AG04449 (cell line): ENCODE measurements at places on chromosomes 3 and 15.

- no peak for DNase-seq
Measured at GRCh38 chr15:40420071-40420713, 14.6 kb downstream of the IVD start.

GRCh38 chr15:62223020-62223419 lies 57.9 kb upstream of the C2CD4B start:
- no peak for DNase-seq

GRCh38 chr15:88022716-88023115 lies 233.8 kb downstream of the NTRK3 start:
- DNase-seq: no peak

DNA sequence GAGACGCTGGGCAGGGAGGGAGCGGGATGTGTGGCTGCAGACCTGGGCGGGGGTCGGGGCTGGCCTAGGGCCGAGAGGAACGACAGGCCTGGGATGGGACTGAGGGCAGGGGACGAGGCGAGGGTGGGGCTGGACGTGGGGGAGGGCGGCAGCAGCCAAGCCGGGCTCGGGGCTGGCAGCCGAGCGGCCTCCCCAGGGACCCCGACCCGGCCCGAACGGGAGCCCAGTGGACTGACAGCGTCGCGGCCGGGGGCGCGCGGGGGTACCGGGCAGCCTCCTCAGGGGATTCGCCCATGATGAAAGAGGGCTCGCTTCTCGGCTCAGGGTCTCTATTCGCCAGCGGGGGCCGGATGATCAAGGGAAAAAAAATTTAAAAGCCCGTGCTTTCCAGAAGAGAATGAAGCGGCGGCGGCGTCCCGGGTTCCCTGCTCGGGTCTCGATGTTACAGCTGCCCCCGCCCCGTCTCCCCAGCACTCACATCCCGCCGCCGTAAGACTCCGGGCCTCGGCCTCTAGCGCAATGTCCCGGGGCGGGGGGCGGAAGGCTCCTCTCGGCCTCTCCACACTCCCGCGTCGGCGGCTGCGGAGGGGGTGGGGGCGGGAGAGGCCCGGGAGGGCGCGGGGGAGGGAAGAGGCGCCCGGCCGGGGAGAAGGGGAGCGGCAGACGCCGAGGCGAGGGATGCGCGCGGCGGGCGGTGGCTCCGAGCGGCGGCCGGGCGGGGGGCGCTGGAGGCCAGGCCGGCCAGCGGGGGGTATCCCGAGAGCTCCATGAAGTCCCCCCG lies 4.3 kb downstream of the PTH1R start:
- no peak for DNase-seq

GRCh38 chr15:52652984-52653383 lies 26.2 kb downstream of the ATOSA start:
- DNase-seq: peak; percentile 75

DNA sequence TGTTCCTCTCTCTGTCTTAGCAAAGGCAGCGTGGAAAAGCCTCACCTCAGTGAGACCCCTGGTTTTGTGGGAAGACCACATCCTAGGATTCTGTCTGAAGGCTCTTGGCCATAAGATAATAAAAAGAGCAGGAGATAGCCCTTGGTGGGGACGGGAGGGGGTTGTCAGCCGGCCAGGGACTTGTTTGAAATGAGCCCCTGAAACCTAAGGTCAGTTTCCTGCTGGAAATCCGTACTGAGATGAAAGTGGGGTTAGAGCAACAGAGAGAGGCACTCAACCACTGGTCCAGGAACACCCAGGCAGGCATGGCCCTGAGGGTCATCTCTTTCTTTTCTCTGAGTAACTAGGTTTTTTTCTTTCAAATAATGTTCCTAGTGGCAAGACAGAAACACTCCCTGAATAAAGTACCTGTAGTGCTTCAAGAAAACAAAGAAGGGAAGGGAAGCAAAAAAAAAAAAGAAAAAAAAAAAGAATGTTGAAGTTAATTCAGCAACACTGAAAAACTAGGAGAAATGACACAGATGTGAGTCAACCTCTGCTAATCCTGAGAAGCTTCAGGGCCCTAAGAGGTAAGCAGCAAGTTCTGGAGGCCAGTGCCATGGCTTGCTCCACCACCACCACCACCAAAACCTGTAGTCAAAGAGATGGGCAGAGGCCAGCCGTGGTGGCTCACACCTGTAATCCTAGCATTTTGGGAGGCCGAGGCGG lies 3.2 kb downstream of the ITGB5 start:
- DNase-seq: no peak

DNA sequence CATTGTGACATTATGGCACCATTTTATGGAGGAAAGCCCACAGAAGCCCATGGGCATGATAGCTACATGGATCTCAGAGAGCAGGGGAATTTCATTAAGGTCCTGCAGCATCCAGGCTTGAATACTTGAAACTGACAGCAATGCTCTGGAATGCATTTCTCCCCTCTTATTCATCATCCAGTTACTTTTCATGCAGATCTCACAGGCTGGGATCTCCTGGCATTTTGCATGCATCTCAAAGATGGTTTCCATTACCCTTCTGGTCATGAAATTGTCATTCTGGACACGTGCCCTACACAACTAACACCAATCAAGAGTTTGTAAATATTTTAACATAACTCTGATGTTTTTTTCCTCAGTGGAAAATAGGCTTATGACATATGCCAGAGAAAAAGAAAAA lies 32.4 kb downstream of the VGLL3 start:
- peak; percentile 79 for DNase-seq

GRCh38 chr3:126654571-126655383 lies at the start of gene TXNRD3:
TXNRD3 (minus strand) TSS chr3:126655124.
- DNase-seq: no peak

- DNase-seq: peak; percentile 12
Measured at GRCh38 chr3:136120373-136121348, 75.5 kb downstream of the MSL2 start.

GRCh38 chr15:89822611-89822950 lies 7.9 kb upstream of the ANPEP start:
- DNase-seq: no peak
